ENCODE measurements at places on chromosomes 16 and 17.
A peak's percentile ranks its signal among the peaks of the same experiment; 100 is the strongest.

DNA sequence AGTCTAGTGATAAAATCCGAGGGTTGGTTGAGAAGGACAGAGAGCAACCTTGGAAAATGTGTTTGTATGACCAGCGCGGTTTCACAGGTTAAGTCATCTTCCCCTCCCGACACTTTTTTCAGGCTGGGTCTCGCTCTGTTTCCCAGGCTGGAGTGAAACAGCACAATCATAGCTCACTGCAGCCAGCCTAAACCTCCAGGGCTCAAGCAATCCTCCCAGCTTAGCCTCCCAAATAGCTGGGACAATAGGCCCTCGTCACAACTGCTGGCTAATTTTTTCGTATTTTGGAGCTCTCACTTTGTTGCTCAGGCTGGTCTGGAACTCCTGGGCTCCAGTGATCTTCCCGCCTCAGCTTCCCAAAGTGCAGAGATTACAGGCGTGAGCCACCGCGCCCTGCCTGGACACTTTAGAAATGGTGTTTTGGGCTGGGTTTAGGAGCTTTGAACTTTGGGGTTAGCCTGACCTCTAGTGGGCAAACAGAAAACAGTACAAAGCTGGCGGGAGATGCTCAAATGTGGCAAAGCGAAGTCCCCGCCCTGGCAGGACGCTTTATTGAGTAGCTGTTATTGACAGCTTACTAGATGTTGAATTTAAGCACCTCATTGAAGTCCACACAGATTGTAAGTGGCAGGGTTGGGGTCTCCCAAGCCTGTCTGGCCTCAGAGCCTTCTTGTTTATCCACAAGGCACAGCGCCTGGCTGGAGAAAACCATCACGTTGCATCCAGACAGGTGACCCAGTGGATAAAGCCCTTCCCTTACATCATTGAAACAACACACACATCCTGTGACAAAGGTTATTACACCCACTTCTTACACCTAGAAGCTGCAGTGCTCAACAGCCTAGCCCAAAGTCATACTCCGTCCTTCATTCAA is 34.7 kb upstream of the RBBP6 start:
- peak; percentile 80 for DNase-seq

GRCh38 chr17:48441231-48441711 is 11.3 kb upstream of the SKAP1 start:
- DNase-seq = no peak

- DNase-seq = peak; percentile 95
These were observed 1.5 kb upstream of the ALOXE3 start for GRCh38 chr17:8119581-8120519.

GRCh38 chr16:880471-881171 is 80.1 kb upstream of the GNG13 start:
- DNase-seq = no peak
